ENCODE measurements at places on chromosomes 3 and 15. TPM values are rescaled to one million over a fixed set of nuclear protein-coding genes. Genes with fewer than 3 reads are reported as not detected.

DNA sequence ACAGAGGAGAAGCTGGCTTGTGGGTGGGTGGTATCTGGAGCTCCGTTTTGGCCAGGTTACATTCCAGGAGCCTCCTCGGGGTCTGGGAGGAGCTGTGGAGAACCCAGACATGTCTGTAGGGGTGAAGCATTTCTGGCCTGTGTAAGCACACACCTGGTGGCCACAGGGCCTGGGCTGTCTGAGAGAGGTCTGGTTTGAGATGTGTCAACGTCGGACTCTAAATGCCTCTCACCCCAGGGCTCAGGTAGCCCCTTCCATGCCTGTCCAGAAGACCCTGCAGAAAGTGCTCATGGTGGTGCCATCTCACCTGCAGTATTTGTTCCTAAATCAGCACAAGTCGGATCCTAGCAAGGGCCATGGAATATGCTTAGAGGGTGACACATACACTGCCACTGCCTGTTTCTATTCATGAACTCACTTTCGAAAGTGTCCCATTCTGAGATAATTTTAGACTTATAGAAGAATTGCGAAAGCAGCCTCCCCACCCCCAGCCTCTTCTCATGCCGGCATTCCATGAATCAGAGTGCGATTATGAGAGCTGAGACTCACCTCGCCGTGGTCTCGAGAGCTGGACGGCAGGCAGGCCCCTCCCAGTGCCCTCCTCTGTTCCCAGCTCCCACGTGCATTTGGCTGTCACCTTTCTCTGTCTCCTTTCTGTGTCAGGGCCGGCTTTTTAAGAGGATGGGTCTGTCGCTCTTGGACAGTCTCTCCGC, 63.7 kb downstream of the KLF15 start:
- no peak for DNase-seq

- no peak for DNase-seq
These were observed 22.6 kb downstream of the DNASE1L3 start for GRCh38 chr3:58188173-58188564.

GP5 gene
- total RNA-seq = 0.13 TPM

DNA sequence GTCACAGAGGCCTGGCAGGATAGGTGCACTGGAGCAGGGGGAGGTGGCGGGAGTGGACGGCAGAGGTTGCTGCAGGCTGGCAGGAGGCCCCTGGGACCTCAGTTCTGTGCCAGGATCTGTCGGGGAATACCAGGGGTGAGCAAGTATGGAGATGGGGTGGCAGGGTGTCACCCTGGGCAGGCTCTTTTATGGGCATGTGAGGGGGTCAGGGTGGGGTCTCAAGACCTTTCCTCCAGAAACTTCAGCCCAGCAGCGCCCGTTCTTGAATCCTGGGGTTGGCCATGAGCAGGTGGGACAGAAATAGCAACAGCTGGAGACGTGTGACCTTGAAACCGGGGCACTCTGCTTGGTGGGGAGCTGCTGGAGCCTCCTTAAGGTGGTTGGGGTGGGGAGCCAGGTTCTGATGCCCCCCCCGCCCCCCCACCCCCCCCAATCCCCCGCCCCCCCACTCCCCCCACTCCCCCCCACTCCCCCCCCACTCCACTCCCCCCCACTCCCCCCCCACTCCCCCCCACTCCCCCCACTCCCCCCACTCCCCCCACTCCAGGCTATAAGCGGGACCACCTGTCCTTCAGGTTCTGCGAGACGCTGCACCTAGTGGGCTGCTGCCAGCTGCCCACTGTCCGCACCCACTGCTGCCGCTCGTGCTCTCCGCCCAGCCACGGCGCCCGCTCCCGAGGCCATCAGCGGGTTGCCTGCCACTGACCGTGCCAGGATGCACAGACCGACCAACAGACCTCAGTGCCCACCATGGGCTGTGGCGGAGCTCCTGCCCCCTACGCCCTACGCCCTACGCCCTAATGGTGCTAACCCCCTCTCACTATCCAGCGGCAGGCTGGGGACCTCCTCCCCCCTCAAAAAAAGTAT, 84.9 kb downstream of the TBC1D2B start:
- no peak for DNase-seq

- no peak for DNase-seq
These were observed 243.6 kb upstream of the SLITRK3 start for GRCh38 chr3:165439765-165440164.

DNA sequence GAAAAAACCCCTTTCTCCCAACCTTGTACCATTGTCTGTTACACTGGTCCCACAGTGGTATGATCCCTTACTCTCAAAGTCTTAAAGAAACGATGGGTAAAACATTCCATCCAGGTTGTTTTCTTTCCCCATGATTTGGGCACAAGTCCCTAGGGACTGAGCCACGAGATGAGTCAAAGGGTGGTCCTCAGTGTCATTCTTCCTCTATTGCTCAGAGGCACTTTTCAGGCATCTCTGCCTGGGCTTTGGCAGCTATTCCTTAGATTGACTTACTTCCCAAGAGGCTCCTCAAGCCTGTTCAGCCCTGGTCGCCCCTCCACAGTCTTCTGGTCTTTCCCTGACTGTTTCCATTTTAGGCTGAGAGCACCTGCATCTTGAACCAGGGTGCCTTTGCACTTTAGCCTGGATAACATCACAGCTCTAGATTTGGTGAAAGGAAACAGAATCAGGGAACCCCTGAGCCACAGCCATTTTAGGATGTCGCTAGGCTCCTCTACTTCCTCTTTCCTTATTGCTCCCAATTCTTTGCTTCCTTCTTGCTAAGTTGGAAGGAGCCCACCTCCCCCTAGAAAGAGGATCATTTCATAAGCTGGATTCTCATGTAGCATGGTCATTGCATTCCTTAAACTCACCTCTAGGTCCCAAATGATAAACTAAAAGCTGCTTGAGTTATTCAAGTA, 131.0 kb upstream of the TPRG1 start:
- DNase-seq = no peak

COL6A5 gene
- not detected for total RNA-seq

DNA sequence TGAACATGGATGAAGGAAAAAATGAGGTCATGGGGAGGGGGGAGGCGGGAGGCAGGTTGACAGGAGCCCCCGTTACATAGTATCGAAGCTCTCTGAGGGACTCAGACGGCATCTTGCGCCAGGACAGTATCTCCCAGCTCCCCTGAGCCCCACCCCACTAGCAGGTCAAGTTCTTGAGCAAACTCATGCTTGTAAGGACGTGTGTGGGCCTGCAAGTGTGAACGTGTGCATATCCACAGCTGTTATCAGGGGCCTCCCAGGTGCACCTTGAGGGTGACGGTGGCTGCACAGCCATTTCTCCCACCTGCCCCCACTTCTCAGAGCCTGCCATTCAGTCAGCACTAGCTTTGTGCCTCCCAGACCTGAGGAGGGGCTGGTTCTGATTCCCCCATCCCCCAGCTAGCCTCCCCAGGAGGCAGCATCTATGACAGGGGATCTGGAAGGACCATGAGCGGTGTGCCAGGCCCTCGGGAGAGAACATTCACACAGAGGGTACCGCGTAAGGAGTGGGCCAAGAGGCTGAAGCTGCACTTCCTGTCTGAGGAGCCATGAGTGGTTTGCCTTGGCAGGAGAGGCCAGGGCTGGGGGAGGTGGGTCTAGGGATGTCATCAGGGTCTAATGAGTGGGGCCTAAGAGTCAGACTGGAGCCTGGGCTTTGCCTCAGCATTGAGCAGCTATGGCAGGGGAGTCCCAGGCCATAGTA, 2.9 kb downstream of the SEMA3F start:
- no peak for DNase-seq

DNA sequence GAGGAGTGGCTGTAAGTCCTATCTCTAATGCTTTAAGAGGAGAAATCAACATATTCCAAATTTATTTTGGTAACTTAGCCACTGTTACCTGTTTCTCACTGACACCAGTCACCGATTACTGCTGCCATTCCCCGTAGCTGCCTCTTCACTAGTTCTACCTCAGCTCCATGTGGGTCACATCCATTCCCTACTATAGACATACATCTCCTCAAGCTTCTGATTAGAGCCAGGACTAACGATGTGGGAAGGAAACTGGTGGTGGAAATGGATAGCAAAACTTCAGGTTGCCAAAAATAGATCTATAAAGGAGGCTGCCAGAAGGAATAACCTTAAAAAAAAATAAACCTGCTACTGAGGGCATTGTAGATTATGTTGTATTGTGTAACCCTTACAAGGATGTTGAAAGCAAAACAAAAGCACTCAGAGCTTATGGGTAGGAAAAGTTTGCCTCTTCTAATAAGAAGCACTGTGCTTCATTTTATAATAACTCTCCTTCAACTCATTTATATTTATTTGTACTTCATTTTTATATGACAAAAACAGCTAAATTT, 56.0 kb downstream of the KAT2B start:
- DNase-seq = no peak

- peak; percentile 87 for DNase-seq
These were observed 674 bp downstream of the MSL2 start for GRCh38 chr3:136195258-136196063.

DNA sequence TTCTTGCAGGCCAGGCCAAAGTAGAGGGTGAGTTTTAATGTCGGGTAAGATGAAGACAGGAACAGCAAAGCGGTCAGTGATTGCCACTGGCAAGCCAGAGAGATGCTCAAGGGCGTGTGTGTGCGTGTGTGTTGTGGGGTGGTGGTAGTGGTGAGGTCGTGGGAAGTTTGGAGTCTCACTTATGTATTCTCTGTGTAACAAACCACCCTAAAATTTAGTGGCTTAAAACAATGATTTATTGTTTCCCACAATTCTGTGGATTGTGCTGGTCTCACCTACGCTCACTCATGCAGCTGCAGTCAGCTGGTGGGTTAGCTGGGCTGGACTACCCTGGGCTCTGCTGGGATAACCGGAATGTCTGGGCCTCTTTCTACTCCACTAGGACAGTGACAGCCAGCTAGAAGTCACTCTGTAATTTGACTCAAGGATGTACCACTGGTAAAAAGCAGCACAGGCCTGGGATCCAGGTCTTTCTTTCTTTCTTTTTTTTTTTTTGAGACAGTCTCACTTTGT, 50.9 kb upstream of the BHLHE40 start:
- no peak for DNase-seq
